ENCODE measurements at places on chromosomes 7 and 10.

GRCh38 chr7:95897557-95898251 is 125.3 kb downstream of the DYNC1I1 start:
- DNase-seq, result no peak

- DNase-seq, result no peak
Observed at GRCh38 chr7:37893359-37893758, 23.3 kb downstream of the SFRP4 start.

GRCh38 chr7:27549606-27550005 is 113.1 kb downstream of the HIBADH start:
- DNase-seq, result no peak

DNA sequence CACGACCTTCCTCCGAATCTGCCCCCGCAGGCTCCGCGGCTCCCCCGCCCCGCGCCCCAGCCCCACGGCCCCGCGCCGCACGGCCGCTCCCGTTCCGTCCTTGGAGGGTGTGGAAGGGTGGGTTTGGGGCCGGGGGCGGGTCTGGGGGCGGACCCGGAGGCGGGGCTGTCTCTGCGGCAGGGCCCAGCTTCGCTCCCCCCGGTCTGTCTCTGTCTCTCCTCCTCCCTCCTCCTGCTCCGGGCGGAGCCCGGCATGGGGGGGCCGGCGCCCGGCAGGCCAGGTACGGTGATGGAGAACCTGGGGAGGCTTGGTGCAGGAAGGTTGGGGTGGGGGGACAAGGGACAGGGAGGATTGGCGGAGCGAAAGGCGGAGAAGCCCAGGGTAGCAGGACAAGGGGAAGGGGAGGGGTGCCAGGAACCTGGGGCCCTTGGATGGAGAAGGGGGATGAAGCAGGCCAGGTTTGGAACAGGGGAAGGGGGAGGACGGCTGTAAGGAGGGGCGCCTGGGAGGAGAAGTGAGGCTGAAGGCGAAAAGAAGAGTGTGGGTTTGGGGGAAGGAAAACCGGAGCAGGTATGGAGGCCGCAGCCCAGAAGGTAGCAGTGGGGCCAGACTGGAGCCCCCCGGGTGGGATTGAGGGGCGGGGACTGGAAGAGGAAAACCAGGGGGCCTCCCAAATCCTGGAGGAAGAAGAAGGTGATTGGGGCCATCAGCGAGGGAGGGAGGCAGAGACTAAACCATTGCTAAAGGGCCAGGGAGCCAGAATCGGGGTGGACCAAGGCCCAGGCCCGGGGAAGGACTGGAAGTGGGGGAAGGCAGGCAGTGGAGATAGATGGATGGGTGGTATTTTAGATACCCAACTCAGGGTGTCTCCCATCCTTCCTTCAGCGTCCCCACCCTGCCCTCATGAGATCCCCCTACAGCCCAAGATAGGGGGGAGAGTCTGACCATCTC is at the start of gene NYAP1:
Gene NYAP1 (plus strand): TSS at position 206 of the 951 bp plus-strand sequence. CDS start 1,385 bp downstream, outside the sequence.
- no peak for DNase-seq

GRCh38 chr10:93065675-93066543 is 5.3 kb downstream of the CYP26C1 start:
- DNase-seq, result no peak

DNA sequence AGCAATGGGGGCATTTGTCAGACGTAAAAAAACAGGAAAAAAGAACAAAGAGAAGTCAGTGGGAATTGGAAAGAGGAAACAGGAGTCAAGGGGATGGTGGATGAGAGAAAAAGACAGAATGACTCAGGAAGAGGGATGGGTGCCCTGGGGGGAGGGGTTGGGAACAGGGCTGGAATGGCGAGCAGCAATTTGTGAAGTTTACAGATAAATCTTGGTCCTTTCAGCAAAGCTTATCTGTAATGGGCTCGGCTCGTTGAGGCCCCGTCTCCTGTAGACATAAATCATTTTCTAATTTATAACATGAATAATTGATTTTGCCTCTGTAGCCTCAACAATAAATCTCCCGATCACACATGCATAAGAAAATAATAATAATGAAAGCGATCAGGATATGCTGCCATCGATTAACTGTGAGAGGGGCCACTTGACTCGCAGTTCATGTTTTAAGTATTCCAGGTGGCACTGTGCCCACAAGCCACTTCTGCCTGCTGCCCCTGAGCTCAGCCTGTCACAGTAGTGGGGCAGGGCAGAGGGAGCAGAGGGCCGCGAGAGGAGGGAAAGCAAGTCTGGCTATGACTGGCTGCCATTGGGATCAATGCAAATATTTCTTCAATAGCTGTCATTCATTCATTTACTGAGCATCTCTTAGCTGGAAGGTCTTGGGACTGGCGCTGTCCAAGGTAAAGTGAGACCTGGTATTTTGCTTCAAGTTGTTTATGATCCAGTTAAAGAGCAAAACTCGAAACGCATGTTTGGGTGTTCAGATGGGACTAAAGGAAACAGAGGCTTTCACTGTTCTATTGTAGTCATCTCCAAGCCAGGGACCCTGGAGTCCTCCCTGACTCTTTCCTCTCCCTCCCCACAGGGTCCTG is 47.4 kb upstream of the R3HCC1L start:
- no peak for DNase-seq

GRCh38 chr7:41065663-41066062 is 637.2 kb downstream of the INHBA start:
- DNase-seq, result no peak

DNA sequence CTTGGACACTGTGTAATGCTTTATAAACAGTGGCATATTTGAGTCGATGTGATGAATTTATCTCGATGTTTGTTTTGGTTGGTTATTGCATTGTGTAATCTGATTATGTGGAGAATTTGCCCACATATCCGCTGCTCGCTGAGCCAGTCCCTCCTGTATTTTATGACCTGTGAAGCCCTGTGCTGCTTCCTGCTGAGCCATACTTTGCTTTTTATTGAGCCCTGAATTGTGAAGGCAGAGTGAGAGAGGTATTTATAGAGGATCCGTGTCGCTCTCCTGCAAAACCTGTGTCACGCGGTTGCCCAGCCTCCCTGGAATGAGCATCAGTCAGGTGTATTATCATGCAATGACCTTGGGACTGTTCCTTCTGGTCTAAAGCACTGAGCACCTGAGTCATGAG is 253.7 kb downstream of the ARHGAP21 start:
- DNase-seq, result no peak

GRCh38 chr7:92882760-92883159 is 46.4 kb upstream of the CDK6 start:
- DNase-seq, result no peak

- DNase-seq, result no peak
Observed at GRCh38 chr7:155291045-155291530, 6.6 kb upstream of the INSIG1 start.

DNA sequence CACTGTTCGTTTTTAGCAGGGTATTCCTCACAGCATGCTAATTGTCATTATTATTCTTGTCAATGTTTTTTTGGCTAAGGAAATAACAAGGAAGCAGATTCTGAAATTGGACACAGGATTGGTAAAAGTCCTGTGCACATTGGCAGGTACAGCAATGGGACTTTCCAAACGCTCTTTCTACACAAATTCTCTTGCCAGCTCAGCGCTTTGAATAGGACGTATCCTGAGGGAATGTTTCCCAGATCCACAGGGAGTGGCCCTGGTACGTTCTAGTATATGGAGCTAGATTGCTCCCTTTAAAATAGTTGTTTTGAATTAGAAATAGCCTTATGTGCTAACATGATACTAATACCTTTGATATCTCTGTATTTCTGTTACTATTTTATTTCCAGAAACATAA is 82.8 kb upstream of the GRB10 start:
- DNase-seq, result no peak

DNA sequence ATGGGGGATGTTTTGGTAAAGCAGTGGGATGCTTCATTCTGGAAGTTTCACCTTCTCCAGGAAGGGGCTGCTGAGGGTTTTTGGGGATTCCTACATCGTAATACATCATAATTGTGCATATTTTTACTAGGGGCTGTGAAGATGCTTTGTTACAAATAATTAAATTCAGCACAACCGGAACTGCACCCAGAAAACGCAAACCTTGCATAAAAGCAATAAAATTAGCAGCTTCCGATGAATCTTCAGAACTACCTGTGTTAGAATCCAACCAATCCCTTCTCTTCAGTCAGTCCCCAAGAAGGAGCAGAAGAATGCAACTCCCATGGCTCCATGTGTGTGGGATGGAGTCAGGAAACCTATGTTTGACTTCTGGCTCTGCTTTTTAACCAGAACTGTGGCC is 48.4 kb upstream of the HMX3 start:
- DNase-seq, result no peak

DNA sequence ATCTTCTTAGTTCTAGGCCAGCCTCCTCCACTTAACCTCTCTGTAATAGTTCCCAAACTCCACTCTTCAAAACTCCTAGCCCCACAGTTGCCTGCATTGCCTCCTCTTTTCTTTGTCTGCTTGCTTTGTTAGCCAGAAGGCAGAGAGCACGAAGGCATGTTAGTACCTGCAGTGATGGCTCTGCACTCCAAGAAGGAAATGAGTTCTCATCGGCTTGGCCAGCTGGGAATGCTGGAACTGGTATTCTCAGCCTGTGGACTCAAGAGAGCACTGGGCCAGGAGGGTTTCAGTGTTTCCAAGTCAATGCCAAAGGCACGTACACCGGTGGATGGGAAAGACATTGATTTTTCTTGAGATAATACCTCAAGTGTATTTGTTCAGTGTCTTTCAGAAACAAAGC is 66.3 kb upstream of the HABP2 start:
- DNase-seq, result no peak

DNA sequence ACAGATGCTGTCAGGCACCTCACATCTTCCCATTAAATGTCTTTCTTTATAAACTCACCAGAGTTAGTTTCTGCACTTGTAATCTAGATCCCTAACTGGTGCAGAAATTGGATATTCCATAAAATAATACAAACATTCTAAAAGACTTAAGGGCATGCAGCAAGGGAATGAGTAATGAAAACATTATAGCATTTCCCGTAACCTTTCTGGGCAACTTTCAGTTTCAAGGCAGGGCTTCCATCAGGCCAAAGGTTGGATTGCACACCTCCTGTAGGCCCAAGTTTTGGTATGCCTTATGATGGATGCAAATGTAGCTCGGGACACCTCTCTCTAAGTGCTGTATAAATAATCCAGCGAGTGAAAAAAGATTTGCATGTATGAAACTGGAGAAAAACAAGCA is 129.9 kb upstream of the LYZL2 start:
- DNase-seq, result no peak

GRCh38 chr10:124732931-124733570 is 11.1 kb downstream of the FAM53B start:
- DNase-seq, result no peak

DNA sequence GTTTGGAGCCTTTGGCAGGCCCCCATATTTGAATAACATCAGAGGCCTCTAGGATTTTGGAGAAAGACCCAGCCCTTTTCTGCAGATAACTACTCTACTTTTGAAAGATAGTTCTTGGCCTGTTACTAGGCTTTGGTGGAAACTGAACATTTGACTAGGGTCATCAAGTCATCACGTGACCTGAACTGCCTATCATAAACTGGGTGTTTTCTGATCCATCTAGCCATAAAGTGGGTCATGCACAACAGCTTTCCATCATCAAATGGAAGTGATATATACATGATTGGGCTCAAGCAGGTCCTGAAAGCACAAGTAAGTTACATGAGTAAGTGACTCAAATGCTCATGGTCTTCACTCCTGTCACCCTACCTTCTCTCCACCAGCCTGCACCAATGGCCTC is 552.3 kb upstream of the GRM3 start:
- no peak for DNase-seq

- DNase-seq, result no peak
Observed at GRCh38 chr10:32981760-32982159, 23.7 kb upstream of the ITGB1 start.

GRCh38 chr7:29194206-29194593 is 375 bp upstream of the CHN2 start:
- DNase-seq, result no peak

DNA sequence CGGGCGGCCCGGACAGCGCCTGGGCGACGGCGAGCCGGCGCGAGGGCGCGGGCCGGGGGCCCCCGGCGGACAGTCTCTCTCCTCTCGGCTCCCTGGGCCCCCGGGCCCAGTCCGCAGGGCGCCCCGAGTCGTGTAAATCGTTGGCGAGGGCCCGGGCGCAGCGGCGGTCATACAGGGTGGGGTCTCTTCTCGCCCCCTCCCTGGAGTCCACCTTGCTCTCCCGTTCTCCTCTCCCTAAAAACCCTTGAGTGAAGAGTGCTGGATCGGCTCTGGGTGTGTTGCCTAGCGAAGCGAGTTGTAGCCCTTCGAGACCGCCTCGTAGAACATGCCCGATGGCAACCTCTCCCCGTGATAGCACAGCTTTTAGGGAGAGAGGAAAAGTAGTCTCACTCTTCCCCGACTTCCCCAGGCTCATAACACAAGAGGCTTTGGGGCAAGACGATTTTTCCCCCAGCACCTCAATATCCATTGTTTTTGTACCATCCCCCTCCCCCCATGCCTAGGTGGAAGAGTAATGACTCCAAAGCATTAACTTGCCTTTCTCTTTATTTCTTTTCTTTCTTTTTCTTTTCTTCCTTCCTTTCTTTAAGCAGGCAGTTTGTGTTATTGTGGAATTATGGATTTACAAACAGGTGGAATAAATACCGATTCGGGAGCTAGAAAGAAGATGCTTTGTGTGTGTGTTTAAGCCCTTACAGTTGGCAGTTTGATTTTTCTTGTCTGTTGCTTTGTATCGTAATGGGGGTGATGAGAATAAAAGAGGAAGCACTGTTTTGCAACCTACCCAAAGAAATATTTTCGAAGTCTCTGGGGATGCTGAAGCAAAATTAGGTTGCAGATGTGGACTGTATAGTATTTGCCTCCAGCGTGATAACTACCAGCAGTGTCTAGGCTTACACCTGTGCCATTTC is 822 bp downstream of the SHOC2 start:
- DNase-seq, result no peak

DNA sequence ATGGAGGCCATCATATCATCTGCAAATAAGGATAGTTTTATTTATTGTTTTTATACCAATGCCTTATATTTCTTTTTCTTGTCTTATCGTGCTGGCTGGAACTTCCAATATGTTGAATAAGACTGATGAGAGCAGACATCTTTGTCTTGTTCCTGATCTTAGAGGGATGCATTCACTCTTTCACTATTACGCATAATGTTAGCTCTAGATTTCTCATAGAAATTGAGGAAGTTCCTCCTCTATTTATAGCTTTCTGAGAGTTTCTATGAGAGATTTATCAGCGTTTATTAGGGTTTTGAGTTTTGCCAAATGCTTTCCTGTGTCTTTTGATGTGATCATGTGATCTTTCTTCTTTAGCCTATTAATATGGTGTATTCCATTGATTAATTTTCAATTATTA is 49.3 kb downstream of the COL28A1 start:
- no peak for DNase-seq

DNA sequence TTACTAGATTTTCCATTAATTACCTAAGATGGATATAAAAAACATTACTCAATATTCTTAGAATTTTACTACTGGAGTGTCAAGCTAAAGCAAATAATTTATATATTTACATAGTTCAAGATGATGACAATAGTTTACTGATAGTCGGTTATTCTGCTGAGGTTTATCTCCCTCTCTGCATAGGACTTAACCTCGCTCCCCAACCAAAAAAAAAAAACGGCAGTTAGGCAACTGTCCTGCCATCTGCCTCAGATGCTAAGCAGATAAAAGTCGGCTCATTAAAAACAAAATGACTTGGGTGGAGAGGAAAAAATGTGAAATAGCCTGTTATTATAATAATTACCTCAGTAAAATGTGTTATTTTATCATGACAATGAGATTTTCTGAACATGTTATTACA is 14.0 kb upstream of the ITGB8 start:
- DNase-seq, result no peak
